Cortex of kidney (tissue), 1 donor: ENCODE measurements at places on chromosomes 5 and 9.

DNA sequence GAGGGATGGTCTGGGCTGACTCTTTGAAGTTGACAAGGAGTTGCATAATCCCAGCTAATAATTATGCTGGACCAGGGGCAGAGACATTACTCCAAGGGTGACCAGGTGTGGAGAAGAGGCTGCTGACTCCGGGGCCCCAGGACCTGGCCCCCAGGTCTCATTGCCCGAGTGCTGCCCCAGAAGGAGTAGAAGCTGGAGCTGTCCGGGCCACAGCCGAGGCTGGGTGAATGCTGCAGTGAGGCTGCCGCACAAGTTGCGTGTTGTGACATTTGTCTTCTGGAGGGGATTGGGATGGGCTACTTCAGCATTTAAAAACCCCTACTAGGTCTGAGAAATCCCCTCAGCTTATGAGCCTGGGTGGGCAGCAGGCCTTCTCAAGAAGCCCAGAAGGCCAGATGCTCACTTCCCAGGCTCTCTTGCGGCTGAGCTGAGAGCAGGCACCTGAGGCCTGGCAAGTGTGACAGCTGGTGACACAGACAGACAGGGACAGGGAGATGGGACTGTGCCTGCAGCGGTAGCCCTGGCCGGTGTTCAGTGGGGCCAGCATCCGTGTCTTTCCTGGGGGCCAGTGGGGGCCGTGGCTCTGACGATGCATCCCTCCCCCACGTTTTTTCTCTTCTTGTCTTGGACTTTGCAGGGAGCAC lies 122.8 kb downstream of the KCNIP1 start:
- DNase-seq: no peak

DNA sequence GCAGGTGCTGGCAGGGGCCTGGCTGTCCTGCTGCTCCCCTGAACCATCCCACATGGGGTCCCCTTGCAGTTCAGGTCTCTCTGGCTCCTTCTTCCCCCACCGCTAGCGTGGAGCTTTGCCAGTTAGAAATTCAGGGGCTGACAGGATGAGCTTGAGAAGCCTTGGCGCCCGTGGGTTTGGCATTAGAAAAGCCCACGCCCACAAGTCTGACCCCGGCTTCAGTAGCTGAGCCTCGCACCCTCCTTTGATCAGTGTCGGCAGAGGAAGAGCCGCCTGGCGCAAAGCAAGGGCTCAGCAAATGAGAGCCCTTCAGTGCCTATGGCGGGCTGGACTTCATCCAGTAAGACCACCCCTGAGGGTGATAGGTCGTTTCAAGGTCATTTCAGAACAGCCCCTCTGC lies 30.1 kb upstream of the NCS1 start:
- DNase-seq: no peak

DNA sequence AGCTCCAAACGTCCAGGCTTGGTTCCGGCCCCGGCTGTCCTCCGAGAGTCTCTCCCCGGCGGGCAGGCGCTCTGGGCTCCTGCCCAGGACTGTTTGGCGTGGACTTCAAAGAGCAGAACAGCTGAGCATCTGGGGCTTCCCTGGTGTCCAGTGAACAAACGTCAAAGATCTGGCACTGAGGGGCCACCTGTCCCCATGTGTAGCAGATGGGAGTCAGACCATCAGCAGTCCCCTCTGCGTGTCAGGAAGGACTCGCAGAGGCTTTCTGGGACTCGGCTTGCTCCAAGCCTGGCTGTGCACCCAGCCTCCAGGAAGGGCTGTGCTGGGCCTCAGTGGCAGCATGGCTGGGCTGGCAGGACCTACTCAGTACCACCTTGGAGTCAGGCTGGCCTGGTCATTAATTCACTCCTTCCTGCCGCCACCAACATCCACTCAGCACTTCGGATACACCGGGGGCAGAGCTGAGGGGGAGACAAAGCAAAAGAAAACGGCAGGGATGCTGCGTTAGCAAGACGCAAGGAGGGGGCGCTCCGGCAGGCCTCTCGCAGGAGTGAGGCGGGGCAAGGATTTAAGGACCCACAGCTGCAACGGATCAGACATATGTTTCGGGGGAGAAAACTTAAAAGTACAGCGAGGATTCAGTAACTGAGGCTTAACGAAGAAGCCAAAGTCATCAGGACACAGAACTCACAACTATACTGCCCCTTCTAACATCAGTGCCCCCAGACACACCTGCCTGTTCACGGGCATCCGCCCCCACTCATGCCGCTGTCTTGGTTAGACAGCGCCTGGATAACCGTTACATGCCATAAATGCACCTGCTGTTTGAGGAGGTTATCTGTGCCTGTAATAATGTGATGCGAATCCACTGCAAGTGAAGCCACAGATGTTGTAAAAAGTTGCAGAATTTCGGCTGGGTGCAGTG lies 164.5 kb upstream of the PHYKPL start:
- DNase-seq: no peak

GRCh38 chr5:179215576-179215975 lies 129.7 kb downstream of the ADAMTS2 start:
- no peak for DNase-seq

GRCh38 chr9:88773126-88773525 lies 218.1 kb upstream of the S1PR3 start:
- DNase-seq: no peak

- no peak for DNase-seq
Measured at GRCh38 chr5:25544652-25545249, 900.0 kb upstream of the CDH10 start.
